ENCODE measurements at places on chromosomes 11 and 22. TPM values are rescaled to one million over a fixed set of nuclear protein-coding genes. Genes with fewer than 3 reads are reported as not detected.
A peak's percentile ranks its signal among the peaks of the same experiment; 100 is the strongest.

GAS2 gene
- total RNA-seq = not detected

GRCh38 chr11:127454856-127455255, 454.3 kb upstream of the KIRREL3 start:
- DNase-seq = no peak

GRCh38 chr22:25509374-25509791, 55.1 kb upstream of the GRK3 start:
- no peak for DNase-seq

PC gene
- total RNA-seq = 24.1 TPM

OR2AG2 gene
- total RNA-seq = 0.07 TPM

DNA sequence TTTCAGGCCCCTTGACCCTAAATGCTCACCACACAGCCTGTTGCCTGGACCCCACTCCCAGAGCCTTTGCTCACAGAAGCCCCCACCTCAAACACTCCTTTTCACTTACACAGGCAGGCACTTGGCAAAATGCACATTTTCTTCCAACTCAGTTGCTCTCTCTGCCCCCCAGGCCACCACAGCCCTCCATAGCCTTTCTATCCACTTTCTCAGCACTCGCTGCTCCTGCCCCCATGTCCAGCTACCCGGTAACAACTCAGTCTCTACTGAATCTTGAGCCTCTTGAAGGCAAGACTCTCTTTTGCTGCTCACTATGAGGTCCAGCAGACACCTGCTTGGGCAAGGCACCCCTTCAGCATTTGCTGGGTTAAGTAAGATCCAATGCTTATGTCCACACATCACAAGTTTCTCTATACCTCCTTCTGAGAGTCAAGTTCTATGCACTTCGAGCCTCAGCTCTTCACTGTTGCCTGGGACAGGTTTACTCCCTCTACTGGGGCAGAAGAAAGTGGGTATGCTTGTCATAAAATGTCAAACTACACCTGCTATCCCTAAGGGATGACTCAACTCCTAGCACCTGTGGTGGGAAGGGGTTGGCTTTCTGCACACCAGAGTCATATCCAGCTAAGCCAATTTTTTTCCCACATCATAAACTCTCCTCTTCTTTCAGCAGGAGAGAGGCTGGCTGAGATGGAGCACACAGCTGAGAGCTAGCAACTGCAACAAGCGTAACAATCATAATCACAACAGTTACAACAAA, 36.9 kb downstream of the MORC2 start:
- DNase-seq = no peak

CBL gene
- 31.1 TPM for total RNA-seq

GRCh38 chr11:62393061-62393611, 25.7 kb upstream of the SCGB1A1 start:
- DNase-seq = peak; percentile 43

MAPK8IP2 gene
- 6.4 TPM for total RNA-seq

SPON1 gene
- total RNA-seq = 0.17 TPM

DNA sequence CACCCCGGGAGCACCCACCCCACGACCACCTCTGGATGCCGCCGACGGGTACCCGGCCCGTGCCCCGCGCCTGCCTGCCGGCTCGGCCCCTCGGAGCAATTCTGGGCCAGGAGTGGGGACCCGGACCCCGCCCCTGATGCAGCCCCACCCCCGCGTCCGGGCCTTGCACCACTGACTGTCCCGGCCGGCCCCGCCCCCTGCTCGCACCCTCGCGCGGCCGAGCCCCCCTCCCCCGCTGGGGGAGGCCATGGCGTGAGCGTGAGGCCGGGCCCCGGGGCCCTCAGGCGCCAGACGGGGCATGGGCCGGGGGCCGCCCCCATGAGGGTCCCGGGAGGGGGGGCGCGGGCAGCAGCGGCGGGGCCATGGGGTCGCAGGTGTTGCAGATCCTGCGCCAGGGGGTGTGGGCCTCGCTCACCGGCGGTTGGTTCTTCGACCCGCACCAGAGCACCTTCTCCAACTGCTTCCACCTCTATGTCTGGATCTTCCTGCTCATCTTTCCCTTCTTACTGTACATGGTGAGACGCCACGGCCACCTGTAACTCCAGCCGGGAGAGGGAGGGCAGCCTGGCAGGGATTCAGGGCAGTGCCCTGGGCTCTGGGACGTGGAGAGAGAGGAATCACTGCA, 486 bp downstream of the PCNX3 start:
- no peak for DNase-seq

KCNQ1 gene
- 10.7 TPM for total RNA-seq

DNA sequence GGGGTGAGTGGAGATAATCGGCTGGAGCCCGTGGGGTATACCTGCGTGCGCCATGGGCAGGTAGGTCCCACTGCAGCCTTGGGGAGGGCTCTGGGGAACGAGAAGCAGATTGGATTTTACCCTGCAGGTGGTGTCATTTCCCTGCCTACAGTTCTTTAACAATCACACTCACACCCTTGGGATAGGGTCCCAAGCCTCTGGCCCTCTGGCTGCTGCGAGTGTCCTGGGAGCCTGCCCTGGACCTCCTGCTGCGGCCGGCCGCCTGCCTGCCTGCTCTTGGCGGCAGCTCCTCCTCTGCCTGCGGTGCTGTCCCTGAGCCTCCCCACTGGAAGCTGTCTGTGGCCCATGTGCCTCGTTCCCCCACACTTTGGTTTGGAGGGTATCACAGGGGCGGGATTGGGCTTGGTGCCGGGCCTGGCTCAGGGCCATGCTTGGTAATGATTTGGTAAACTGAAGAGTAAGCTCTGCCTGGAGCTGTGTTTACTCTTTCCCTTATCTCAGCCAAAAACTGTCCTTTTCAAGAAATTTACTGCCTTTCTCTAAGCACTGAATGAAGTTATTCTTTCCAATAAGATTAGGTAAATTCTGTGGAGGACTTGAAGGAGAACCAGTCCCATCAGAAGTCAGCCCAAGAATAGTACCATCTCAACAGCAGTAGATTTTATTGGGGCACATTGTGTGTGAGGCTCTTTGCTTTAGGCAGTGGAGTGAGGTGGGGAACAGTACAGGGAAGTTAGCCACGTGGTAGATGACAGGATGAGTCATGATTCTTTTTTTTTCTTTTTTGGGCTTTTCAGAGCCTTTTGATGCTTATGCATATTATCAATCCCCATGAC, 53.7 kb downstream of the TBC1D22A start:
- no peak for DNase-seq

DNA sequence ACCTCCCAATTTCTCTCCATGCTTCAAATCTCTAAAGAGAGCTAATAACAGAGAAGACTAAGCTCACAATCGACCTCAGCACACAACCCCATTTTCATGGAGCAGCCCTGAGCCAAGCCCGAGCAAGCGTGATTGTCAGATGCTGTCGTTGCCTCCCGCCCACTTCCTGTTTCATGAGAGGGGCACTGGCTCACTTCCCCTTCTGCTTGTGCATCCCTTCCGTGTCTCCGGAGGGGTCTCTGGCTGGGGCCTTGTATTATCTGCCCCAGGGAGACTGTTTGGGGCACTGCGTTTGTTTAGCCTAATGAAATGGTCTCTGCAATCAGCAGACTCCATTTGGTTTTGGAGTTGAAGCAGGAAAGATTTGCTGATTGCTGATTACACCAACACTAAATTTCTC, 181.3 kb upstream of the SEZ6L start:
- DNase-seq = no peak

DNA sequence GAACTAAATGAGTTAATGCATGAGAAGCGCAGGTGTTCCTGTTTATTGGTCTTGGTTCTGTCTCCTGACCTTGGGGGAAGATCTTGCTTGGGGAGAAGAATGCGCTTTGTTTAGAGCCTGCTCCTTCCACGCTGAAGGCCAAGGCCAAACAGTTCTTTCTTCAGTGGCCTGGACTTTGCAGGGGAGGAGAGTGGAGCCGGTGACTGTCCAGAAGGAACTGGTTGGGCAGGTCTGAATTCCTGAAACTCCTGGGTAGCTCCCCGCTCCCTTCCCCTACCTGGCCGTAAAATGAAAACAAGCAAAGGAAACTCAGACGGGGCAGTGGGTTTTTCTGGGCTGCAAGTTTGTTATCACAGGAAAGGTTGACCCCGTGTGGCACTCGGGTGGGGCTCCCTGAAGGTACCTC, 3.6 kb downstream of the ARHGAP8 start:
- peak; percentile 40 for DNase-seq

DNA sequence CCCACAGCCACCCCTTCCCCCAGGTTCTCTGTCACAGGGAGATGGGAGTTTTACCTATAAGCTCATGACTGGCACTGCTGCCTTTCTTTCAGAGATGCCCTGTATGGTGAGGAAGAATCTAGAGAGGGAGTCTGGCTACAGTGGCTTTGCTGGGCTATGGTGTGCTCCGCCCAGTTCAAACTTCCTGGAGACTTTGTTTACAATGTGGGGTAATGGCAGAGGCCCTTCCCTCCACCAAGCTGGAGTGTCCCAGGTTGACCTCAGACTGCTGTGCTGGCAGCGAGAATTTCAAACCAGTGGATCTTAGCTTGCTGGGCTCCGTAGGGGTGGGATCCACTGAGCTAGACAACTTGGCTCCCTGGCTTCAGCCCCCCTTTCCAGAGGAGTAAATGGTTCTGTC, 143.5 kb downstream of the MSANTD4 start:
- no peak for DNase-seq

DNAJC4 gene
- total RNA-seq = 25.8 TPM

DNA sequence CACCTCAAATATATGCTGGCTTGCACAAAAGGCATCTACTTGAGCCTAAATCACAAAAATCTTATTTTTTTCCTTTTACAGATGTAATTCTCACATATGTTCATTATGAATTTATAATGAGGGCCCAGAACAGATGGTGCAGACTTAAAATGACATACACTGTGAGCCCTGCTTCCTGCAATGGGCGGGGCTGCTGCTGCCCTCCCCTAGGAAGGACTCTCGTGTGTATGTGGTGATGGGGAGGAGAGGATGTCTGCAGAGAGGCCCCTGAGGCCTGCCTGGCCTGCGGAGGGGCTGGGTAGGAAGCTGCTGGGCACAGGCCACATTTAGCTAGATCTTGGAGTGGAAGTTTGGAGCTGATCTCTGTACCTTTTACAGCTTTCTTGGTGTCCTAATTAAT, 233.4 kb upstream of the KIRREL3 start:
- no peak for DNase-seq

- DNase-seq = no peak
Observed at GRCh38 chr22:40525250-40525884, 111.2 kb downstream of the MRTFA start.

DNA sequence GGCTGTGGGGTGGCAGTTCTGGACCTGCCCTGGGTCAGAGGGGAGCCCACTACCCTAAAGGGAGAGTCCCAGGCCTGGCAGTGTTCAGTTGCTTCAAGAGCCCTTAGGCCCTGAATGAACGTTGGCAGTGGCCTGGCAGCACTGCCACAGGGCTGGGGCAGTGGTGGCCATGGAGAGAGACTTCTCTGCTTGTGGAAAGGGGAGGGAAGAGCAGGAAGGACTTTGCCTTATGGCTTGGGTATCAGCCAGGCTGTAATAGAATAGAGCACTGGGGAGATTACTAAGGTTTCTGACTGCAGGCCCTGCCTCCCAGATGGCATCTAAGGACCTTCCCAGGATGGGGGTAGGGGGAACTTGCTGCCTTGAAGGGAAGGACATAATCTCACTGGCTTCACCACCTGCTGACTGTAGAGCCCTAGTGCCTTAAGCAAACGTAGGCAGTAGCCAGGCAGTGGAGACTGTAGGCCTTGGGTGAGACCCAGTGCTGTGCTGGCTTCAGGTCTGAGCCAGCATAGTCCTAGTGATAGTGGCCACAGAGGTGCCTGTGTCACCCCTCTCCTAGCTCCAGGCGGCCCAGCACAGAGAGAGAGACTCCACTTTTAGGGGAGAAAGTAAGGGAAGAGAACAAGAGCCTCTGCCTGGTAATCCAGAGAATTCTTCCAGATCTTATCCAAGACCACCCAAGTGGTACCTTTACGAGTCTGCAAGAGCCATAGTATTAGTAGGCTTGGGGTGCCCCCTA, 27.6 kb downstream of the PLA2G6 start:
- DNase-seq = no peak

SYCE3 gene
- total RNA-seq = not detected

GAL gene
- total RNA-seq = 83.1 TPM

DNA sequence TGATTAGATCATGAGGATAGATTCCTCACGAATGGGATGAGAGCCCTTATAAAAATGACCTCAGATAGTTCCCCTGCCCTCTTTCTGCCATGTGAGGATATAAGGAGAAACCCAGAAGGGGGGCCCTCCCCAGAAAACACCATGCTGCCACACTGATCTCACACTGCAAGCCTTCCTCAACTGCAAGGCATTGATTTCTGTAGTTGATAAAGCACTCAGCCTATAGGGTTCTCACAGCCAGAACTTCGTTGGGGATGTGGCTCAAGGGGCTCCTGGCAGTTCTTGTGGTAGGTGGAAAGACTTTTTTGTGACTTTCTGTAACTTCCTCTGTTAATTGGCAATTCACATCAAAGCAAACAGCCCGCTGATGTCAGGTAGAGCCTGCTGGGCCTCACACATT, 108.9 kb downstream of the CD44 start:
- DNase-seq = no peak

SLN gene
- not detected for total RNA-seq

RFPL3 gene
- not detected for total RNA-seq

OAF gene
- 32.3 TPM for total RNA-seq

RBMXL2 gene
- total RNA-seq = 0.12 TPM

DNA sequence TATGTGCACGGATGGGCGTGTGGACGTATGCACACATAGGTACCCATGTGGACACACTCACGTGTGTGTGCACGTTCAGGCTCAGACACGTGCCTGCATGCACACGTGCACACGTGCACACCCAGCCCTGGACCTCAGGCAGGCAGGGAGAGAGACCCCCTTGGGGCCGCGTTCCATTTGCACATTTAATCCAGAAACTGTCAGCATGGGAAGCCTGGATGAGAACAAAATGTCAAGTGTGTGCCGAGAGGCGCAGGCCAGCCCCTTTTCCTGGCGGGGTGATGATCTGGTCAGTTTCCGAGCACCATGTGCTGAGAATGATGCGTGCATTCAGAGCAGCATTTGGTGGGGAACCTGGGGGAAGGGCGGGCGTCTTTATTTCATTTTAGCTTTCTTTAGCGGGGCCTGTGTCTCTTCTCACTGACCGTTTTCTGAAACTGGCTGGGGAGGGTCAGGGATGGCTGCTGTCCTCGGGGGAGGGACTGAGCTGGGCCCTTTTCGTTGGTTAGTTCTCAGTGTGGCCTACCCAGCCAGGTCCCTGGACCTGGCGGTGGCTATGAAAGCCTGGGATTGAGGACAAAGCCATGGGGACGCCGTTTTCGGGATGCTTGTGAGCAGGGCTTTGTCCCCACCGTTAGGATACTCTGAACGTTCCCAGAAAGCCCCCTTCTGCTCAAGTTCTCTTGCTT, 96.3 kb downstream of the KCNQ1 start:
- DNase-seq = no peak

- no peak for DNase-seq
Observed at GRCh38 chr22:29102300-29102699, 29.5 kb downstream of the KREMEN1 start.

ENTHD1 gene
- total RNA-seq = not detected

DNA sequence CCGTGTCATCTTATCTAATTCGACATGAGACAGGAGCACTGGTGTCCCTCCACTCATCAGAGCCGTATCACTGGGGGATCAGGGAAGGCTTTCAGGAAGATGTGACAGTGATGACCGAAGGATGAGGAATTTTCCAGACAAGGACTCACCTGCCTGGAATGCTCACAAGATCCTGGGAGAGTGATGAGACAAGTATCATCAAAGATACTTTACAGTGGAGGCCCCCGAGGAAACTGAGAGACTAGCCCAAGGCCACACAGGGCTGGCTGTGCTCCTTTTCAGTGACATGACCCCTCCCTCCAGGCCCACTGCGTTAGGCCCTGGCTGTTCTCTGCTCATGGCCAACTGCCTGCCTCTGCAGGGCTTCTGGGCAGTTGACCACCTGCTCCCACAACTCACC, 13.0 kb downstream of the CLPB start:
- DNase-seq = no peak

- DNase-seq = no peak
Observed at GRCh38 chr11:85951049-85951405, 95.8 kb downstream of the CCDC83 start.

All from HCT116 (cell line).